ENCODE measurements at places on chromosomes 11 and 22.

DNA sequence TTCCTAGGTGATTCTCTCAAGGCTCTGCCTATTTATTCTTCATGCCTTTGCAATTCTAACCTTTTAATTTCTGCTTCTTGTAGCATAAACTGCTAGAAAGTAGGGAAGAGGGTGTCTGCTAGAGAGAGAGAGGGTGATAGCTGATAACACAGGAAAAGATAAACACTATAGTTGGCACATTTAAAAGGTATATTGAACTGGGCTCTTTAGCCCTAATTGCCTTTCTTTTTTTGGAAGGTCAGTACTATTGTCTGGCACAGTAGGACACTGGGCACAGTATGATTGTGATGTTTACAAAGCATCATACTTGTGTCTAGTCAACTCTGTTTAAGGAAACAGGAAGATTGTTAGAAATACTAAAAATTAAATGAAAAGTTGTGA, 33.3 kb downstream of the TEAD1 start:
- DNase-seq: no peak

- DNase-seq: peak; percentile 44
Measured at GRCh38 chr11:7892840-7893254, 38.2 kb downstream of the OR10A6 start.

- DNase-seq: no peak
Measured at GRCh38 chr22:44793506-44794172, 41.3 kb downstream of the ARHGAP8 start.

DNA sequence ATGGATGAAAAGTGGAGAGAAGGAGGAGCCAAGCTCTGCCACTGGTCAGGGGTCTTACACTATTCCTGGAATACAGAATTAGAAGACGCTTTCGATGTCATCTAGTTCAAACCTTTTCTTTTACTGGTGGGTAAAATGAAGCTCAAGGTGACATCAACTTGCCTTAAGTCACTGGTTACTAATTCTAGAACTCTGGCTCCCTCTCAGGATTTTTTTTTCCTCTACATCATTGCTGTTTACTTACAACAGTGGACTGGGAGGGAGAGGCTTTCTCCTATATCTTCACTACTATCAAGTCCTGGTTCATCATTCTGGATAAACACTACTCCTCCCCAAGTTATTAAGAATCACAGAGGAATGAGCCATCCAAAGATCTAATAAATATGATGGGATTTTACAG, 82.9 kb downstream of the ETS1 start:
- DNase-seq: peak; percentile 46

GRCh38 chr22:50035976-50036724, 21.9 kb downstream of the TTLL8 start:
- no peak for DNase-seq

DNA sequence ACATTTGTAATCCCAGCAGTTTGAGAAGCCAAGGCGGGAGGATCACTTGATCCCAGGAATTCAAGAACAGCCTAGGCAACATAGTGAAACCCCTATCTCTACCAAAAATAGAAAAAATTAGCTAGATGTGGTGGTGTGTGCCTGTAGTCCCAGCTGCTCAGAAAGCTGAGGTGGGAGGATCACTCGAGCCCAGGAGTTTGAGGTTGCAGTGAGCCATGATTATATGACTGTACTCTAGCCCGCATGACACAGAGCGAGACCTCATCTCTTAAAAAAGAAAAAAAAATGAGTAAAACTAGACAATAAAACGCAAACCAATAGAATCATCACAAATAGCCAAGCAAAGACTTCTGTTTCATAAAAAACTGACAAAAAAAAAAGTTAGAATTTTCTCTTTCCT, 21.8 kb downstream of the NUCB2 start:
- DNase-seq: no peak

DNA sequence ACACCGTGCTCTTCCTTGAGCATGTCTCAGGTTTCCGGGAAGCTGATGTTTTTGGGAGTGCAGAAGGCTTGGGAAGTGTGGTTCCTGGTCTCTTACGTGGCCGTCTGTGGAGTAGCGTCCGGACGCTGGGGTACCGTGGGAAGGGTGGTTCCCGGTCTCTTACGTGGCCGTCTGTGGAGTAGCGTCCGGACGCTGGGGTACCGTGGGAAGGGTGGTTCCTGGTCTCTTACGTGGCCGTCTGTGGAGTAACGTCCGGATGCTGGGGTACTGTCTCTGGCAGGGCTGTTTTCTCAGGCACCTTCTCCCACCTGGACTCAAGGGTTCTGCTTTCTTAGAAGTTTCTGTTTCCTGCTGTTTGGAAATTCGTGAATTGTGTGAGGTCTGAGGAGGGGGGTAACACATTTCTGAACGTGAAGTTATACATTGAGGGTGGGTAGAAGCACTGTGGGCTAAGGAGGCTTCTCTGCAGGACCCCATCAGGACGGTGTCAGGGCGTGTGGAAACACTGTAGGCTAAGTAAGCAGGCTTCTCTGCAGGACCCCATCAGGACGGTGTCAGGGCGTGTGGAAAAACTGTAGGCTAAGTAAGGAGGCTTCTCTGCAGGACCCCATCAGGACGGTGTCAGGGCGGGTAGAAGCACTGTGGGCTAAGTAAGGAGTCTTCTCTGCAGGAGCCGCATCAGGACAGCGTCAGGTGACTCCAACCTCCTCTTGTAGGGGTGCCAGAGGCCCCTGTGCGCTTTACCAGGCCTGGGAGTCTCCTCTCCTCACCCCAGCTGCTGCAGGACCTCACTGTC, 5.3 kb upstream of the IFITM3 start:
- DNase-seq: no peak

DNA sequence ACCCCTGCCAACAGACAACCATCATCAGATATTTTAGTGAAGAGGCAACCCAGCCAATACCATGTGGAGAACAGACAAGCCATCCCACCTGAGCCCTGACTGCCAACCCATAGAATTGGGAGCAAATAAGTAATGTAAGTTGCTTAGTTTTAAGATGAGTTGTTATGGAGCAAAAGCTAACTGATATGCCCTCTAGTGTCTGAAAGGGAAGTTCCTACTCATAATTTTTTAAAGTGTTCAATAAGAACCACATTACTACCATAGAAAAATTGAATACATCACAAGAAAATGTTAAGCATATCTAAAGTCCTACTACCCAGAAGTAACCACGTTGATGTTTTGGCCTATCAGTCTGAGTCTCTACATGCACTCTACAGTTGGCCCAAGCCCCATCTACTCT, 50.8 kb upstream of the SLC36A4 start:
- DNase-seq: no peak

DNA sequence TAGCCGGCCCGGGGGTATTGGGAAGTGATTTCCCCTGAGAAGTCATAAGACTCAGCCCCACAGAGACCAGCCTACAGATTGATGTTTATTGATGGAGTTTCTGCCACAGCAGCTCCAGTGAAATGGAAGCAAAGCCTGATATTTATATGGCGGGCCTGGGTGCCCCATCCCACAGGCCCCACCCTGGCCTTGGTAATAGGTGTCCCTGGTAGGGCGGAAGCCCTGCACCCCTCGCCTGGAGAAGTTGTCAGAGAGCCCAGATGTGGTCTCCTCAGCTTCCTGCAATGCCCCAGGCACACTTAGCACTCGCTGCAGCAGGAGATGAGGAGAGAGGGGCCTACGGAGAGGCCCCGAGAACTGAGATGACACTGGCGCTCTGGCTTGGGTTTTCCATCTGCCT, 107.4 kb downstream of the MORC2 start:
- no peak for DNase-seq

DNA sequence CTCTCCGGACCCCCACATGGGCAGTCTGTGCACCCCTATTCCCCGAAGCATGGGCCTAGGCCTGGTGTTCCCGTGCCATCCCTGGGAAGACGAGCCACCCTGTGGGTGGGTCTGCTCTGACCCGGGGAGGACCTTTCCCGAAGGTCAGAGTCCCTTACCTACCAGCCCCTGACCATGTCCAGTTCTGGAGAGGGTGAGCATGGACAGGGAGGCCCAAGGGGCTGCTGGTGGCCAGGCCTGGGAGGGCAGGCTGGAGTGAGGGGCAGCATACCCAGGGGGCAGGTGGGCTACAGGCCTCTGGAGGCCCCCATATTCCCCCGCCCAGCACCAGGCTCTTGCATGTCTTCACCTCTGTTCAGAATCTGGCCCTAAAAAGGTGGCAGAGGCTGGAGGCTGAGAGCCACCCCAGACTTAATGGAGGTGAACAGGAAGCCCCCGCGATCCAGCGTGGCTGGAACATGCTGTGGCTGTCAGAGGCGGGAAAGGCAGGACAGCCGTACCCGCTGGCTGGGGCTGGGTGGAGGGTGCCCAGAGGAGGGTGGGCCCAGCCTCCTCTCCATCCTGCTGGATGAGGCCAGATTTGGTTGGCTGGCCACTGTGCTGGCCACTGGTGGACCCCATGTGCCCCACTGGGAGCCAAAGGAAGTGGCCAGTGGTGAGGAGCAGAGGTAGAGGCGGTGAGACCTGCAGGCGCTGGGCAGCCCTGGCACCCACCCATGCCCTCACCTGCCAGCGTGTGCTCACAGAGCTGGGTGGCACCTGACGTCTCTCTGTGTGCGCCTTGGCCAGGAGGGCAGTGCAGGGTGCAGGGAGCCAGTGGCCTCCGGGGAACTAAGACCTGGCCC, 11.2 kb upstream of the SYT8 start:
- DNase-seq: no peak

- no peak for DNase-seq
Measured at GRCh38 chr11:93542811-93543229, 371 bp downstream of the SMCO4 start.

GRCh38 chr22:40975366-40975765, 24.2 kb downstream of the RBX1 start:
- DNase-seq: no peak

GRCh38 chr11:18743365-18743764, 17.4 kb upstream of the IGSF22 start:
- DNase-seq: no peak

DNA sequence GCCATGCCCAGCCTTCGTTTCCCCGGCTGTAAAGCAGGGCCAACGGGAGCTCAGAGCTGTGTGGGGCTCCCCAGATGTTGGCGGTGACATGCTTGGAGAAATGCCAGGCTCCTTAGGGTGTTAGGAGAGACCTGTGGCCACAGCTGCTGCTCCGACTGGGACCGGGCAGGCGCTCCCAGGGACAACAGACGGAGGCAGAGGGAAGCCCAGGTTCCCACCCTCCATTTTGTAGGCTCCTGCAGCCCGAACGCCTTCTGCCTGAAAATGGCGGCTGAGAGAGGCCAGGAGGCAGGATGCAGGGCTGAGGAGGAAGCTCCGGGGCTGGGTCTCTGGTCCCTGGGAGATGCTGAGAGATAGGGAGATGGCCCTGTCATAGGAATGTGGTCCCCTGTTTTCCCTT, 10.0 kb downstream of the CD6 start:
- DNase-seq: no peak

GRCh38 chr22:46626911-46627805, 7.0 kb downstream of the GRAMD4 start:
- DNase-seq: no peak

DNA sequence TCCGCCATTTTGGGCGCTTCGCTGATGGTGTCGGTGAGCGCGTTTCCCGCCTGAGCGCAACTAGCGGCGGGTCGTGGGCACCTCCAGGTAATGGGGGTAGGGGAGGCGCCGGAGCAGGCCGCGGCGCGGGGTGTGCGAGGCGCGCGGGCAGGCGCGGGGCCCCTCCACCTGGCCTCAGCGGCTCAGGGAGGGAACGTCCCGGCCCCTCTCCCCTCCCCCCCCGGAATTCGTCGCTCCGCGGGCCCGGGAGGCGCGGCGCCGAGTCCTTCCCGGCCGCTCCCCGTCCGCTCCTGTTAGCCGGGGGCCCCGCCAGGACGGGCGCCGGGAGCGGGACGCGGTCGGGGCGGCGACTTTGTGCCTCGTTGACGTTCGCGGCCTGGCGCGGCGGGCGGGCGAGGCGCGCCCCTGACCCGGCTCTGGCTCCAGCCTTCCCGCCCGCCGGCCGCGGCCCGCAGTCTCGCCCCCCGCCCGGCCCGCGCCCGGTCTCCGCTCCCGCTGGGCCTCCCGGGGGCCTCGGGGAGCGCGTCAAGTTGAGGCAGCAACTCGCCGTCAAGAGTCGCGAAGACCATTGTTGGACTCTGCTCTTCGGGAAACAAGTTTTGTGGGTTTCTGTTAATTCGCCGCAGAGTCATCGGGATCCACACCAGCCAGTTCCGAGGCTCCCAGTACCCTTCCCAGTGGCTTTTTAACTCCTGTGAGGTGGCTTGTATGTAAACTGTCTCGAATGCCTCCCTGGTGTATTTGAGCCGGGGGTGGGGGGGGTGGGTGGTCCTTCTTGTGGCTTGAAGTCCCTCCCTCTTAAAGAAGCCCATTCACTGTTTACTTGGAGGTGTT, at the start of gene PPP6R3:
PPP6R3 (plus strand) TSS at position 12 of the 834 bp plus-strand sequence. CDS start 76,913 bp downstream, outside the sequence.
- DNase-seq: no peak

DNA sequence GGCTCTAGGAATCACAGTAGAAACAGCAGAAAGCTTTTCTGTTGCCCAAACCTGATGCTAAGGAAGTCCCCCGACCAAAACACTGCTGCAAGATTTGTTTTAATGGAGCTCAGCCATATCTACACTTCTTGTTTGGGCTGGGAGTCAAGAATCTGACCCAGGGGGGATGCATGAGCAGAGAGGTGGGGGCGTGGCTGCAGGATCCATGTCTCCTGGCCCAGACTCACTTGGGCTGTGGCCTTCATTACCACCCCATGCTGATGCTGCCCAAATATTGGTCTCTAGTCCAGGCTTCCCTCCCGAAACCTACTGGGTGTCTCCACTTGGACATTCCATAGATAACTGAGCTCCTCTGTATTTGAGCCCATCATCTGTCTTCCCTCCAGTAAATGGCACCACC, 361.5 kb upstream of the LARGE1 start:
- DNase-seq: no peak

DNA sequence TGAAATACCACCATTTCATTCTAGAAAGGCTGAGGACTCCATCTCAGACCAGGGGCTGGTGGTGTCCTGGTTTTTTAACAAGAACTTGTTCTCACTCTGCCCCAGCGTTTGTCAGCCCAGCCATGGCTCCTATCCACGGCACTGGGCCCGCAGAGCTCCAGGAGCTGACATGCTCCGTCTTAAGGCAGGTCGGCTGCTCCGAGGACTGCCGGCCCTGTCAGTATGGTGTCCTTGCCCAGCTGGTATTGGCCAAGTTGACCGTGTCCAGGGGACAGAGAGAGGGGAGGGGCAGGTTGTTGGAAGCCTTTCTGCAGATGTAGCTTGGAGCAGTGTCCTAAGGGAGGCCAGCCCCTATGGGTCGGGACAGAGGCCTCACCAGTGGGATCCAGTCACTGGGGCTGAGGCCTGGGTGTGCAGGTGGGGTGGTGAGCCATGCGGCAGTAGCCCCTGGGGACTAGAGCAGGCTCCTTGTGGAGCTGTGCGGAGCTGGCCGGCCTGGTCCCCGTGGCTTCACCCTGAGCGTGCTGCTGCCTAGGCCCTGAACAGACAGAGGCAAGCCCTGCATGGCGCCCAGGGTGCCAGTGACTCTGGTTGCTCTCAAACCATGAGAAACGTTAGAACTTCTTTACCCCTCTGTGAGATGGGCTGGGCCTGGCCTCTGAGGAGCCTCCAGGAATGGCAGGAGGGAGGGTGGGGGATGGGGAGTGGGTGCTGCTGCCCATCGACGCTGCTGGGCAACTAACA, 39.9 kb upstream of the KCNQ1OT1 start:
- DNase-seq: no peak

DNA sequence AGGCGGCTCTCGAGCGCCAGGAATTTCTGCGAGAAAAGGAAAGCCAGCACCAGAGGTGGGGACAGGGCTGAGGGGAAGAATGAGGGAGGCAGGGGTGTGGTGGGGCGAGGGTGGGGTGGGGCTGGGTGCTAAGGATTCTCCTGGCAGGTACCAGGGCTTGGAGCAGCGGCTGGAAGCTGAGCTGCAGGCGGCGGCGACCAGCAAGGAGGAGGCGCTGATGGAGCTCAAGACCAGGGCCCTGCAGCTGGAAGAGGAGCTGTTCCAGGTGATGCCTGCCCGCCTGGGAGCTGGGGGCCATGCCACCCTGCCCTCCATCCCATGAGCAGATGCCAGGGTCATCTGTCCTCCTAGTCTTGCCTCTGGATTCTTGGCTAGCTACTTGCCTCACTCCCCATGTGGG, 9.4 kb downstream of the CCDC88B start:
- no peak for DNase-seq

All from naive thymus-derived CD4-positive, alpha-beta T cell (primary cell).